Suprapubic skin (tissue), 4 donors: ENCODE measurements at places on chromosomes 2 and 18.

DNA sequence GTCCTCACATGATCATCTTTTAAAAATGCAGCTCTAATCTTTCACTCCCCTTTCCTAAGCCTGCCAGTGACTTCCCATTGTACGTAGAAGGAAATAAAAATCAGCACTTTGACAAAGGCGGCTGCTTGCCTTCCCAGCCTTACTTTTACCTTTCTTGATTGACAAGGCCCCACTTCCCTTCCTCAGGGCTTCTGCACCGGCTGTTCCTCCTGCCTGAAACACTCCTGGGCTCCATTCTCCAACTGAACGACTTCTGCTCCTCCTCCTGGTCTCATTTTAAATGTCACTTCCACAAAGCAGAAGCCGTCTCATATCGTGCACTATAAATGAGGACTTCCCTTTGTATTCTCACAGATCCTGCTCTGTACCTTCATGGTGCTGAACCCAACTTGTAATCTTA, 56.1 kb downstream of the OSBPL6 start:
- no peaks in the 10 kb centered on the region for H3K27me3 ChIP-seq
- no peak overlapping the region for H3K27ac ChIP-seq
- no peaks in the 10 kb centered on the region for H3K36me3 ChIP-seq
- no peak overlapping the region for H3K4me3 ChIP-seq

DNA sequence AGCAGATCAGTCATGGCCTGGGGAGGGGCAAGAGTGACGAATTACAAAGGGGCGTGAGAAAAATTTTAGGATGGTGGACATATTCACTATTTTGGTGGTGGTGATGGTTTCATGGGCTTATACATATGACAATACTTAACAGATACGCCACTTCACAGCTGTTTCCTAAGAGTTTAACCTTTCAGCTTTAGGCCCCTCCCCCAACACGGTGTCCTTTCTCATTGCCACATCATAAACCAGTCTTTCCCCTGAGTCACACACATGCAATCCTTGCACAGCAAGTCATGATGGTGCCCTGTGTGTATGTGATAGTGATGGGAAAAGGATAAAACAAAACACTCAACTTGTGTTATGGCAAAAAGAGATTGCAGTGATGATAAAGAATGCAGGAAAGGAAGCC, 47.6 kb upstream of the IL1R1 start:
- no peak for DNase-seq
- H3K4me3 ChIP-seq, result no peak overlapping the region
- H3K27ac ChIP-seq, result no peak overlapping the region
- no peaks in the 10 kb centered on the region for H3K4me1 ChIP-seq
- H3K36me3 ChIP-seq, result no peaks in the 10 kb centered on the region

DNA sequence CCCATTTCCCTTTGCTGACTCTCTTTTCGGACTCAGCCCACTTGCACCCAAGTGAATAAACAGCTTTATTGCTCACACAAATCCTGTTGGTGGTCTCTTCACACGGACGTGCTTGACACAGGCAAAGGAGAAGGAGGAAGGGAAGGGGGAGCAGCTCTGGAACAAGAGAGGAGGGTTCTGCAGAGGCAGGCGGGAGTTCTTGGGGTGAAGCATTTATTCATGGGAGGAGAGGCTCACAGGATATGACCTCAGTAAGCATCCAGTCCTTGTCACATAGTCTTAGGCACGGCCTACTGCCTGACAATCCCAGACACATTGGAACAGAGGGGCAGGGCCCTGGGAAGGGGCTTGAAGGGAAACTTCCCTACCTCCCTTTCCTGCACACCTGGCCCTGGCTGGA, 171.7 kb upstream of the HS6ST1 start:
- no peaks in the 10 kb centered on the region for H3K36me3 ChIP-seq
- H3K4me1 ChIP-seq, result peaks cover 9% of the 10 kb centered on the region
- H3K4me3 ChIP-seq, result no peak overlapping the region
- DNase-seq, result peak; percentile 29

DNA sequence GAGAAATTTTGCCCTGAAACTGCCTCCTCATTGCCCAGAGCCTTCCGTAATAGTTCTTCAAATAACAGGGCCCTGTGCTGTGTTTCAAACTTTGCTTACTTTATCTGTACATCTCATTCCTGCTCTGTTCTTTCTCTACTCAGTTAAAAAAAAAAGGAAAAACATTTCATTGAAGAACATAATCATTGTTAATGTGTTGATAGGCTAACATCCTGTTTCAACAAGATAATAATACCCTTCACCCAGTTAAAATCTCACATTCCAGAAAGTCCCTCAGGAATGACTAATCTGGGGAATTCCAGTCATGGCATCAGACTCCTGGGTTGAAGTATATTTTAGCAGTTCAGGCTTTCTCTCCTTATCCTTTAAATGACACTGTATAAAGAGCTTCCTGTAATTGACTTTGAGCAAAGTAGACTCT, 45.6 kb upstream of the ITGAV start:
- peaks cover 22% of the 10 kb centered on the region for H3K4me1 ChIP-seq
- H3K36me3 ChIP-seq, result no peaks in the 10 kb centered on the region
- H3K4me3 ChIP-seq, result no peak overlapping the region
- H3K27me3 ChIP-seq, result no peaks in the 10 kb centered on the region

GRCh38 chr18:9766076-9766481, 58.0 kb downstream of the RAB31 start:
- no peak overlapping the region for H3K27ac ChIP-seq
- H3K27me3 ChIP-seq, result no peaks in the 10 kb centered on the region
- H3K4me1 ChIP-seq, result peaks cover 9% of the 10 kb centered on the region
- no peak for DNase-seq
- no peak overlapping the region for H3K4me3 ChIP-seq
- no peaks in the 10 kb centered on the region for H3K36me3 ChIP-seq

- no peak for DNase-seq
- no peaks in the 10 kb centered on the region for H3K4me1 ChIP-seq
- no peak overlapping the region for H3K4me3 ChIP-seq
- no peaks in the 10 kb centered on the region for H3K36me3 ChIP-seq
- no peak overlapping the region for H3K27ac ChIP-seq
These were observed 782.6 kb upstream of the ID2 start for GRCh38 chr2:7899241-7899640.

GRCh38 chr2:220572385-220572784, 945.0 kb downstream of the SLC4A3 start:
- no peak overlapping the region for H3K4me3 ChIP-seq
- peaks cover 6% of the 10 kb centered on the region for H3K4me1 ChIP-seq
- no peaks in the 10 kb centered on the region for H3K27me3 ChIP-seq
- H3K27ac ChIP-seq, result no peak overlapping the region
- no peaks in the 10 kb centered on the region for H3K36me3 ChIP-seq

GRCh38 chr18:22337306-22337705, 80.4 kb downstream of the CTAGE1 start:
- DNase-seq, result no peak
- no peak overlapping the region for H3K4me3 ChIP-seq
- H3K27me3 ChIP-seq, result peaks cover 4% of the 10 kb centered on the region

GRCh38 chr18:76553715-76554546, 58.9 kb upstream of the ZNF516 start:
- no peaks in the 10 kb centered on the region for H3K27me3 ChIP-seq
- H3K27ac ChIP-seq, result no peak overlapping the region
- no peak for DNase-seq
- no peaks in the 10 kb centered on the region for H3K36me3 ChIP-seq

- no peaks in the 10 kb centered on the region for H3K36me3 ChIP-seq
- H3K4me3 ChIP-seq, result no peak overlapping the region
- H3K4me1 ChIP-seq, result no peaks in the 10 kb centered on the region
These were observed 98.1 kb downstream of the MMADHC start for GRCh38 chr2:149489452-149489851.
